ENCODE measurements at places on chromosomes 12 and 14.

DNA sequence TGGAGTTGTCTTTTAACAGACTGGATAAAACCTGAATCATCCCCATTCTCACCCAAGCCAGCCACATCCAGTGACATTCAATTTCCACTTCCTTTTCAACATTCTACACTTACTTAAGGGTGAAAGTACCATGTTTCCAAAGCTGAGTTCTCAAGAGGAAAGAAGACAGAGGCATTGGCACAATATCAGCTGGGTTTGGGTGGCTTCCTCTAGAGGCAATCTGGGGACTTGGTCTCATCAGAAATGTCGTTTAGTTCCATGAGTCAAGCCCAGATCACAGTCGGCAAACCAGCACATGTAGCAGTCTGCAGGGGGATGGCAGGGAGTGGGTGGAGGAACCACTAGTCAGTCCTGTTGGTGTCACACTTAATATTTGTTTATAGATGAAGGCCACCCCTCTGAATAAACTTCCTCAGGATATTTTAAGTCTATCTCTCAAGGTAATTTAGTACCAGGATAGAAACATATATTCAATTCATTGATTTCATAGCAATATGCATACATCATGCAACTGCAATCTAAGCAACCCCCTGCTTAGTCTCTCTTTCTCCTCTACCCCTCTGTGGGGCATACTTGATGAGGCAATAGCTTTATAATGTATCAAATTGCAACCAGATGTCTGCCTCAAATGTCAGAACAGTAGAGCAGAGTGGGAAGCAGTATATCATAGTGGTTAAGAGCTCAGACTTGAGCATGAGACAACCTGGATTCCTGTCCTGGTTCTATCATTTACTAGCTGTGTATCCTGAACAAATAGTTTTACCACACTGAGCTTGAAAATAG, 3.0 kb downstream of the SRRM4 start:
- DNase-seq: no peak

- DNase-seq: no peak
These were observed 645.5 kb upstream of the NOVA1 start for GRCh38 chr14:27243365-27243764.

- DNase-seq: no peak
These were observed 37.4 kb upstream of the OVCH1 start for GRCh38 chr12:29534935-29535334.

- DNase-seq: no peak
These were observed 15.7 kb downstream of the ABHD4 start for GRCh38 chr14:22613736-22614239.

DNA sequence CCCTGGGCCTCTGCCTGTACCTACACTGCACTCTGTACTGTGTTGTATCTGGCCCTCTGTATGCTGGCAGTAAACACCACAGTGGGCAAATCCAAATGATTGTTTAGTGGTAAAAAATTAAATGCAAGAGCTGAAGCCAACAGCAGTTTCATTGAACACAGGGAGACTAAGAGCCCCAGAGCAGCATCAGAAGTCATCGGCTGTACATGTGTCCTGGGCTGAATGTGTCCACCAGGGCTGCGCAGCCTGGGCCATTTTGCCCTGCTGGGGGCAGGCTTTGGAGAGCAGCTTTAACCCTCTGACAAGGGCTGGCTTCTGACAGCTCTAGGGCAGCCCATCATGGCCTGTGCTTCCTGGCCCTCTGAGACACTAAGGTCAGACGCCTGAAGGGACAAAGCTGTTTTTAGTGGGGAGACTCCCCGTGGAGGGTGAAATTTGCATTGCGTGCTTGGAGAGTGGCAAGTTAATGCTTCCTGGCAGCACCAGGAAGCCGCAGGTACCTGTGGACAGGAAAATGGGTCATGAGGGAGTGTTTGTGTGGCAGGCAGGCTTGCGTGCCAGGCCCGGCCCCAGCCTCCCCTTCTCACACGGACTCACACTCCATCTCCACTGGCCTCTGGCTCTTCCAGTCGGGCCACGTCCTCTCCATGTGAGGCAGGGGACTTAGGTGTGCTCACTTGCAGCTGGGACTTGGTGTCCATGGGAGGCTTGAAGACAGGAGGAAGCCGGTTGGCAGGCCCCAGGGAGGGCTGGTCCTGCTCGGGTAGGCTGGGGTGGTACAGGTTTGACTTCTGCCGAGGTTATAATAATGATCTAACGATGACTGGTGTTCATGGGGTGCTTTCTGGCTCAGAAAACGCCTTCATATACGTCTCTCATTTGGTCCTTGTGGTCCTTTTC, 150.1 kb downstream of the TSPAN9 start:
- no peak for DNase-seq

DNA sequence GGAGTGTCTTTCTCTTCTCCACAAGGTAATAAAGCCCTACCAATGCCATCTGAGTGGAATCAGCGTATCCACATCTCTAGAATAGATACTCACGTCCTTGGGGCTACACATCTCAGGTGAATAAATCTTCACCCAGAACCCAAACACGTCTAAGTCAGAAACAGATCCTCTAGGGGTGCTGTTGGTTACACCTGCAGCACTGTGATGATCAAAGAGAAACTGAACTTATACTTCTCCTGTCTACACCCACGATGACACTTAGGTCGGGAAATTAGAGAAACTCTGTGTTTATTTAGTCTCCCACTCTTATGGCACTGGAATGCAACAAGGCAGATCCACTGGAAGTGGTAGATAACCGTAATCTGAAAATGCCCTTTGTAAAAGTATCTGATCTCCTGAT, 46.2 kb downstream of the WIF1 start:
- DNase-seq: no peak

DNA sequence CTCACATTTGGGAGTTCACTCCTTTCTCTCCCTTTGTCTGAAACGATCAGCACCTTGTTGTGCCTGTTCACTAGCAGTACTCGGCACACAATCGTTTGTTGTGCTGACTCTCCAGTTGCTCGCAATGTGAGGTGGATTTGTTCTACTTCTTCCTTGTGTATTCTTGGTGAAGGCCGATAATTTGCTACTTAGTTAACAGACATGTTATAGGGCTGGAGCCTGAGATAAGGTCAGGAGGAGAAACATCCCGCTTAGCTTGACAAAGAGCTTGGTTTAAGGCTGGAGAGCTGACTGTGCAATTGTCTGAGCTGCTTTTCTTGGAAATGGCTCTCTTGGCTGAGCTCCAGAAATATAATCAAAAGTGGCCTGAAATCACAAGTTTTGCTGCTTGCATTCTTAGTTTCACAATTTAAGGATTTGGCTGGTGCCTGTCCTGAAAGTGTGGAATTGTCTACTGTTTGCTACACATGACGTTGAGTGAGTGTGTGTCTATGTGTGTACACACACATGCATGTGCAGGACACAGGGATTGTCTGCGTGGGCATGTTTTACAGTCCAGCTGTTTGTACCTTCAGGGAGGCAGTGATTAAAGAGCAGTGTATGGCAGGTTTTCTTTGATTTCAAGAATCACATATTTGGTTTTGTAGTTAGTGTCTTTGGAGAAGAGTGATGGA, 77.7 kb downstream of the ARF6 start:
- DNase-seq: peak; percentile 28

- DNase-seq: no peak
These were observed 296.5 kb downstream of the TMEM132D start for GRCh38 chr12:129607301-129607700.

- DNase-seq: peak; percentile 57
These were observed 572 bp downstream of the RAN start for GRCh38 chr12:130872179-130873096.

GRCh38 chr12:54853933-54854538, at the start of gene MUCL1:
Gene MUCL1 (plus strand): TSS chr12:54854516. CDS start chr12:54854583, 67 bp downstream.
- peak; percentile 76 for DNase-seq

DNA sequence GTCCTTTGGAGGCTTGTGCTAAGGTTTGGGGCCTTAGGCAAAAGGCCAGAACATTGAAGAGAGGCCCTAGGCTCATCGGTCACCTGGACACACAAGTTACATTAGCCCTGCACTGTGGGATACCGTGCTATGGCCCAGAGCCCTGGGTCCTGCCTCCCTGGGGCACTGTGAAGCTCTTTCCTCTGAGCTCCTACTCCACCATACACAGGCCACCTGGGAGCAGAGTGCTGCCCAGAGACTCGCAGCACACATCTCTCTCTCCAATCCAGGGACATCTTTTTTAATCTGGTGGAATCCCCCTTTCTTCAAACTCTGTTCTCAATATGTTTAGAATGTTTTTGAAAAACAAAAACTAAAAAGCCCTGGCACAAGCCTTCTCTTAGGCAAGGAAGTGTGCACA, 314.2 kb upstream of the RGS6 start:
- no peak for DNase-seq

DNA sequence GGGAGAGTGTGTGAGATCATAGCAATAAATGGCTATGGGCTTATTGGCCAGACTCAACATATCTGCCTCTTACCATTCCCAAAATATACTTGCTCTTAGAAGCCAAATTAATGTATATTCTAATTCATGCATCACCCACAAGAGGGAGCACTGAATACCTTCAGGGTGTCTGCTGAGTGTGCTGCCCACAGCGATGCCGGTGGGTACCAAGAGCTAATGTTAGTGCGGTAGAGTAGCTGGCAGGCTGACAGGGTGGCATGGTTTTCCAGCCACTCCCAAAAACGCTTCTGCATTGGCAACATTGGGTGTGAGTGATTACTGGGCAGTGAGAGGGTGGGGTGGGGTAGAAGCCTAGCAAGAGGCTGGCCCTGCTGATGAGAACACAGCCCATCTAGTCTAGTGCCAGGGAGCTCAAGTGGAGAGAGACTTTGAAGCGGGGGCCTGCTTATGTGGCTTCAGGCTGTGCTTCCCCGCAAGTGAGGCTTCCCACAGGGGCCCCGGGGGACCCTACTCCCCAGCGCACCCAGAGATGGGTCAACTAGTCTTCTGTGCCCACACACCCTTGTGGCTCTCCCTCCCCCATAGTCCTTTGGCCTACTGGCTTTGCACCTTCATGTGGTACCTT, 9.2 kb upstream of the PLEKHD1 start:
- DNase-seq: no peak

GRCh38 chr12:80230068-80230467, 130.7 kb downstream of the OTOGL start:
- no peak for DNase-seq

- DNase-seq: no peak
These were observed 67.6 kb upstream of the AP4S1 start for GRCh38 chr14:30957813-30958370.
